ENCODE measurements at places on chromosomes 2 and 18.
A peak's percentile ranks its signal among the peaks of the same experiment; 100 is the strongest.

DNA sequence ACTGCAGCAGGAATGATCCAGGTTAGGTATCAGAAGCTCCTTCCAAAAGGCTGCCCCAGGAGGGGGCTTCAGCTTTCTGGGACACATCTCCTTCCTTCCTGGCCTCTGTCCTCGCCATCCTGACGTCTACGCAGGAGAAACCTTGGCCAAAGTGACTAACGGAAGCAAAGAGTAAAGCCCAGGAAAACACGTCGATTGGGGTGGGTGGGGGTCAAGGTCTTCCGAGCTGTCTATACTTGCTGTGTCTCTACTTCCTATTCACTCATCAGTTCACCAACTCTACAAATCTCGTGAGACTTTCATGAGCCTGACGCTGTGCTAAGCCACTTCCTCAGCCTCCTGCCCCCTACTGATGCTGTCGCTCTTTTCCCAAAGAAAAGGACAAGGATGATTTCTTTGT lies 212.6 kb downstream of the TNS1 start:
- DNase-seq: peak; percentile 32

DNA sequence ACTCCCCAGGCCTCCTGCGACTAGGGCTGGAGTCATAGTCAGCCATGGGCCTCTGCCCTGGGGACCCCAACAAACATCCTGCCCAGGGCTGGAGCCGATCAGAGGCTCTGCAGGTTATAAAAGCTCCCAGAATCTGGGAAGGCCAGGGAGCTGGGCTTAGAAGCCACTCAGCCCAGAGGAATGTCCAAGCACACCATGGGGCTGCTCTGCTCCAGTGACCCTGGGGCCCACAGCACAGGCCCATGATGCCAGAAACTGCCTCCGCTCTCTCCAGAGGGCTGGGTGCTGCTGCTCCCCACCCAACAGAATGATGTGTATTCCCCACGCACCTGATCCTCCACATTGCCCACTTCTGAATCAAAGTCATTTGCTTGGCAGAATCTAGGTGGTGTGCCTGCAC lies 88.5 kb downstream of the ARMC9 start:
- no peak for DNase-seq

DNA sequence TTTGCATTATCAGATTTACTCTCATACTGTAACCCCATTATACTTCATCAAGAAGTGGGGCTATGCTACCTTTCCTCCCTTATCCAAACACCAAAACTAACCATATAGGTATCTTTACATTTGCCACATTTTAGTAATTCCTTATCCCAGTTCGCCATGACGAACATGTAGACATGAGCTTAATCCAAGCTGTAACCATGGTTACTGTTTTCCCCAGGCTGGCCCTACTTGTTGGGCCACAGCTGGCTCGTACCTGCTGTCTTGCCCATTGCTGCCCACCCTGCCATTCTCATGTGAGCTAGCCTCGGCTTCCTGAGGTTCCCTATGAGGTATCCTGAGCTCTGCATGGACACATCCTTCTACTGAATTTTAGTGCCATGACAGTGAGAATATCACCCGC lies 117.7 kb downstream of the PARD3B start:
- DNase-seq: no peak

- DNase-seq: no peak
Observed at GRCh38 chr2:175233135-175233719, 51.7 kb upstream of the ATP5MC3 start.

- DNase-seq: no peak
Observed at GRCh38 chr2:10170256-10170655, 47.7 kb downstream of the RRM2 start.

- DNase-seq: no peak
Observed at GRCh38 chr2:229090225-229090624, 180.9 kb downstream of the PID1 start.

GRCh38 chr2:46273919-46274318 lies 23.3 kb upstream of the EPAS1 start:
- DNase-seq: no peak

DNA sequence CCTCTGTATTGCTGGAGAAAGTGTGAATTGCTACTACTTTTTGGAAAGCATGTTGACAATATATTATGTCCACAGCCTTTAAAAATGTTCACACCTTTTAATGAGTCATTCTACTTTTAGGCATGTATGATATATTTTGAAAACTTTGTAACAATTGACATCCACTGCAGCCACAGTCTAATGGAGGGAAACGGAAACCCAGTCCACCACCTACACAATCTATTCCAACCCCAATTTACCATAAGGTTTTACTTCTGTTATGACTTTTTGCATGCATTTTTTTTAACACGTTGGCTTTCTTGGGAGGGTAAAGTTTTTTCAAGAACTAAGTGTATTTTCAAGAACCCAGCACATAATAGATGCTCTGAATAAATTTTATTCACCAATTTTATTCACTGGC lies 38.5 kb upstream of the ATP8B1 start:
- no peak for DNase-seq

DNA sequence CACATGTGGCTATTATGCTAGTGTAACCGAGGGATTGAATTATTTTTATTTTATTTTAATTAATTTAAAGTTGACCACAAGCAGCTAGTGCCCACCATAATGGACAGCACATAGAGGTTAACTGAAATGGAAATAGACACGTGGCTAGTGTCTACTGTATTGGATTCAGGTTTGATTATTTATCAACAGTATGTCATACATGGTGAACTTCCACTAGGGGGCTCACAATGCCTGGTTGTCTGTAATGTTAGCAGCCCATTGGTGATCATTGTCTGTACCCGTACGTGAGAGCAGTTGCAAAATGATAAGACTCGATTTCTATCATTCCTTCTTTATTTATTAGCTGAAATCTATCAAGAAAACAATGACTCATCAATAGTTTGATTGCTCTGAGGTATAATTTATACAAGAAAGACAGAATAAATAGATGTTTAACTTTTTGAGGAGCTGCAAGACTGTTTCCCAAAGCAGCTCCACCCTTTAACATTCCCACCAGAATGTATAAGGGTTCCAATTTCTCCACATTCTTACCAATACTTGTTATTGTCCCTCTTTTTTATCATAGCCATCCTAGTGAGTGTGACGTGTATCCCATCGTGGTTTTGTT lies 76.5 kb downstream of the CYBRD1 start:
- DNase-seq: peak; percentile 81

GRCh38 chr2:68839260-68839833 lies 31.9 kb downstream of the BMP10 start:
- DNase-seq: peak; percentile 23
